Chondrocyte (in vitro differentiated cells): ENCODE measurements at places on chromosomes 5 and 9. TPM values are rescaled to one million over a fixed set of nuclear protein-coding genes. Genes with fewer than 3 reads are reported as not detected.

DNA sequence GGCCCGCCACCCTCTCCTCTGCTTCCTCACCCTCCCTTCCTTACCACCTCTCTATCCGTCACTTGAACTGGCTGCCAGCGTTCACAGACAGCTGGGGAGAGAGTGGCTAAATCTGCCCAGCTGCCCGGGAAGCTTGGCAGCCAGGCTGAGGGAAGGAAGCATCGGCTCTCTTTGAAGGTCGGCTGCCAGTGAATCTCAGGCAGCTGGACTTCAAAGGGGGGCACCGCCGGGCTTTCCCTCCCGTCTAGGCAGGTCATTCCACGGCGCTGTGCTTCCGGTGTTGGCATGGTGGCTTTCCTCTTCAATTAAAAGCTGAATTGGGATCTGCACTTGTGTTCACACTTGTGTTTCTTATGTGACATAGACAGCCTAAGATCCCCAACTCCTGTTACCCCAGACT is 174.0 kb downstream of the GDNF start:
- peaks cover 24% of the 10 kb centered on the region for H3K4me1 ChIP-seq
- peaks cover 2% of the 10 kb centered on the region for H3K36me3 ChIP-seq
- H3K27me3 ChIP-seq: no peaks in the 10 kb centered on the region
- no peak for DNase-seq
- H3K27ac ChIP-seq: peak overlapping the region; percentile 45
- peak overlapping the region; percentile 25 for H3K4me3 ChIP-seq

The SARDH gene
- 0.74 to 1.2 TPM in 2 of 3 replicates, not detected in the other for total RNA-seq

The CTSV gene
- 0.34 to 0.90 TPM (median 0.85 TPM) in 3 replicates for total RNA-seq

- H3K4me3 ChIP-seq: no peak overlapping the region
- no peaks in the 10 kb centered on the region for H3K36me3 ChIP-seq
- DNase-seq: no peak
These were observed 117.0 kb downstream of the NXNL2 start for GRCh38 chr9:88651682-88652633.

DNA sequence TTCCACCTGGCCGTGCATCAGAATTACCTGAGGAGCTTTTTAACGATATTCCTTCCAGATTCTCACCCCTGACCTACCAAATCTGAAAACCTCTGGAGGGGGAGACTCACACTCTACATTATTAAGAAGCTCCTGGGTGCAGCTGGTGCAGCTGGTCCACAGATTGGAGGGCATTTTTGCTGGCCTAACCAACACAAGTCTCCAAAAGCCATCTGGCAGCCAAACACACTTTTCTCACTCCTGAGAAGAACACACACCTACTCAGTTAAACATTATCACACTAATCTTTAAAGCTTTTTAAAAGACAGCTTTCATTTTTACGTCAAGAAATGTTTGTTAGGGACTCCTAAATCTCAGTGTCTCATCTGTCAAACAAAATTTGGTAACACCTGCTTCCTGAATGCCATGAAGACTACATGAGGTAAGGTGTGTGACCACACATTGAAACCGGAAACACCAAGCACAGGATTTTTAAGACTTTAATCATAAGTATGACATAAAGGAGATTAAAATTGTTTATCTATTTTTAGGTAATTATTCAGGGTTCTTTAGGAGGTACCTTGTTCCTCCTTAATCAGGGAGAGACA is 14.2 kb upstream of the PTPN3 start:
- H3K4me3 ChIP-seq: no peak overlapping the region
- no peaks in the 10 kb centered on the region for H3K36me3 ChIP-seq
- no peak for DNase-seq
- peaks cover 4% of the 10 kb centered on the region for H3K27me3 ChIP-seq
- no peak overlapping the region for H3K27ac ChIP-seq

GRCh38 chr9:136122425-136123383 is 4.0 kb upstream of the TMEM250 start:
- no peak overlapping the region for H3K4me3 ChIP-seq
- H3K27ac ChIP-seq: no peak overlapping the region
- H3K36me3 ChIP-seq: peaks cover 2% of the 10 kb centered on the region
- no peak for DNase-seq
- peaks cover 7% of the 10 kb centered on the region for H3K27me3 ChIP-seq

- H3K4me3 ChIP-seq: no peak overlapping the region
- no peaks in the 10 kb centered on the region for H3K36me3 ChIP-seq
- H3K4me1 ChIP-seq: no peaks in the 10 kb centered on the region
- no peak for DNase-seq
- peaks cover 12% of the 10 kb centered on the region for H3K27me3 ChIP-seq
These were observed 1124.2 kb upstream of the WWC1 start for GRCh38 chr5:167167191-167167795.

GRCh38 chr5:178067755-178068154 is 45.6 kb upstream of the N4BP3 start:
- H3K36me3 ChIP-seq: no peaks in the 10 kb centered on the region
- no peak overlapping the region for H3K4me3 ChIP-seq
- DNase-seq: no peak
- H3K4me1 ChIP-seq: no peaks in the 10 kb centered on the region
- H3K27ac ChIP-seq: no peak overlapping the region
- peaks cover 27% of the 10 kb centered on the region for H3K27me3 ChIP-seq

The HCN1 gene
- not detected in 3 replicates for total RNA-seq

- no peak overlapping the region for H3K27ac ChIP-seq
- no peak overlapping the region for H3K4me3 ChIP-seq
- no peaks in the 10 kb centered on the region for H3K27me3 ChIP-seq
- no peak for DNase-seq
These were observed 32.3 kb downstream of the KLHL3 start for GRCh38 chr5:137703565-137703964.

DNA sequence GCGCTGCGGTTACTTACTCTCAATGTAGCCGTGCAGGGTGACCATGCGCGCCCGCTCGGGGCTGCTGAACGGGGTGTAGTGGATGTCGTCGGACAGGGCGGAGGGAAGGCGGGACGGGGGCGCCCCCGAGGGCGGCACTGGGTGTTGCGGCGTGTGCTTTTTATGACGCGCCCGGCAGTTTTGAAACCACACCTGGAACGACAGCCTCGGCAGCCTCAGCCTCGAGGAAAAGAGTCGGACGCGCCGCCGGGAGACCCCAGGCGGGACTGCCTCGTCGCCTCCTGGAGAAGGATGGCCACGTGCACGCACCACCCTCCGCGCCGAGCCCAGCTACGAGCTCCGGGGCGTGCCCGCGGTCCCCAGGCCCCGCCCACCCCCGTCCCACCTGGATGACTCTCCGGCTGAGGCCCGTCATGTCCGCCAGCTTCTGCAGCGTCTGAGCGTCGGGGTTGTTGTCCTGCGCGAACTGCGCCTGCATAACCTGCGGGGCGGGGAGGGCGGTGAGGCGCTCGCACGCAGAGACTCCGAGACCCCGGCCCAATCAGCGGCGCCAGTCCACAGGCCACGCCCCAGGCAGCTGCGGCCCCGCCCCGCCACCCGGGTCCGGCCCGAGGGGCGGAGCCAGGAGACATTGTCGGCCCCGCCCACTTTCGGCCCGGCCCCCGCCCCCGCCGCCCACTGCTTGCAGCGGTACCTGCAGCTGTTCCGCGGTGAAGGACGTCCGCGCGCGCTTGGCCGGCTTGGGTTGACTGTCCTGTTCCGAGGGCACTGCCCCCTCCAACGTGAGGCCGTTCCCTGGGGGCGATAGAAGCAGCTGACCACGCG is 15.0 kb downstream of the LHX6 start:
- peak overlapping the region; percentile 49 for H3K4me3 ChIP-seq
- H3K4me1 ChIP-seq: peaks cover 14% of the 10 kb centered on the region
- no peaks in the 10 kb centered on the region for H3K36me3 ChIP-seq
- peaks cover 75% of the 10 kb centered on the region for H3K27me3 ChIP-seq
- no peak overlapping the region for H3K27ac ChIP-seq

DNA sequence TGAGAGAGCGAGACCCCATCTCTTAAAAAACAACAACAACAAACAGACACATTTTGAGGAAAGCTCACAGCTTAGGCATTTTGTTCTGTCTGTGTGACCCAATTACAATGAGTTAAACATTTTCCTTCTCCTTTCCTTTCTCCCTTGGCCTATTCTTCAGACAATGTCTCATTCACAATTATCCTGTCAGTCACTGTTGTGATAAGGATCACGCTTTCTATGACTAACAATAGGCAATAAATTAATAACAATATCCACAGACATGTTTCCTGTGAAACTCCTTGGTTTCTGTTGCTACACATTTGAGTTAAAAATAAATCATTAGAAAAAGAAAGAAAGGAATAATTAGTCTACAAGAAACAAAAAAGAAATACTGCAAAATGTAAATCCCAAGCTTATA is 19.8 kb upstream of the CARTPT start:
- peaks cover 16% of the 10 kb centered on the region for H3K27me3 ChIP-seq
- H3K4me3 ChIP-seq: no peak overlapping the region
- DNase-seq: no peak

GRCh38 chr9:137228506-137228967 is 1.2 kb downstream of the RNF224 start:
- H3K27me3 ChIP-seq: peaks cover 2% of the 10 kb centered on the region
- H3K36me3 ChIP-seq: no peaks in the 10 kb centered on the region
- no peak overlapping the region for H3K4me3 ChIP-seq
- DNase-seq: no peak

- H3K4me3 ChIP-seq: no peak overlapping the region
- no peaks in the 10 kb centered on the region for H3K27me3 ChIP-seq
- H3K27ac ChIP-seq: no peak overlapping the region
- H3K4me1 ChIP-seq: peaks cover 16% of the 10 kb centered on the region
These were observed 12.7 kb downstream of the GBGT1 start for GRCh38 chr9:133151041-133151440.

DNA sequence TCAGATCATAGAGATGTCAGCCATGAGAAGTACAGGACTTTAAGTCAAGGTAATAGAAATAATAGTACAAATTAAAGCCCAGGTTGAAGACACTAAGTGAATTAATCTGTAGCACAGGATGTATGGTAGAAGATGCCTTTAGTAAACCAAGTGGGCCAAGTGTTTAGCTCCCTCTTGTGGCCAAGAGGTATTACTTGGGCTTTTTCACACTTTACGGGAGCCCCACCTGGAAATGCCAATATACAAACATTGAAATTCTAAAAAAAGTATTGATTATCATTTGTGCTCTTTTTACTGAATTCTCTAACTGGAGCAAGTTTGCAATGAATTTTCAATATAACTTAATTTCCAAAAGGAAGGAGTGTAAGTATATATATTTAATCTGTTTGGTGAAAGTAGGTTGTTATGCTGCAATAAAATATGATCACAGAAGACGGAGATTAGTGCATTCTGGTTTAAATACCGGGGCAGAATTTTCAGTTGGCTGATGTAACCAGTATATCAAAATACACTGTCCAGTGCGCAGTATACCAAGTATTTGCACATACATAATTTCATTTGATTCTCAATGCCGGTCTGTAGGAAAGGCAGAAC is 84.7 kb downstream of the PARP8 start:
- no peaks in the 10 kb centered on the region for H3K27me3 ChIP-seq
- peaks cover 13% of the 10 kb centered on the region for H3K4me1 ChIP-seq
- H3K4me3 ChIP-seq: no peak overlapping the region
- H3K27ac ChIP-seq: no peak overlapping the region
- no peak for DNase-seq
- H3K36me3 ChIP-seq: no peaks in the 10 kb centered on the region

- H3K27ac ChIP-seq: no peak overlapping the region
- H3K27me3 ChIP-seq: no peaks in the 10 kb centered on the region
- peak; percentile 89 for DNase-seq
- H3K36me3 ChIP-seq: no peaks in the 10 kb centered on the region
- no peak overlapping the region for H3K4me3 ChIP-seq
- no peaks in the 10 kb centered on the region for H3K4me1 ChIP-seq
These were observed 8.3 kb downstream of the ENTPD8 start for GRCh38 chr9:137432687-137433348.

GRCh38 chr5:123215929-123216702 is 127.1 kb downstream of the PRDM6 start:
- no peaks in the 10 kb centered on the region for H3K36me3 ChIP-seq
- no peak overlapping the region for H3K4me3 ChIP-seq
- no peaks in the 10 kb centered on the region for H3K4me1 ChIP-seq
- H3K27me3 ChIP-seq: no peaks in the 10 kb centered on the region
- no peak for DNase-seq

The UBLCP1 gene
- 31.7 to 35.5 TPM (median 33.2 TPM) in 3 replicates for total RNA-seq

DNA sequence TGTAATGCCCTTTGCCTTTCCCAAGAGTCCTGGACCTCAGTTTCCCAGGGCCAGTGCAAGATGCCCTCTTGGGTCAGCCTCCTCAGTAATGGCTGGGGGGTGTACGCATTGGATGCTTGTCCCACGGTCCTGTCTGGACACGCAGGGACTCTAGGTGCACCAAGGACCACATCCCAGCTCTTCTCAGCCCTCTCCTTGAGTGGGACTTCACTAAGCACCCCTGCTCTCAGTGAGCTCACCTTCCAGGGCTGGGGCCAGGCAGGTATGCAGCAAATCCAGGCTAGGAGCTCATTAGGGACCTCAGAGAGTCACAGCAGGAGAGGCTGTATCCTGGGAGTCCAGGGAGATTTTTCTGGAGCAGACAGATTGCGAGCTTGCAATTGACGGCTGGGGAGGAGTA is 59.8 kb downstream of the MACROH2A1 start:
- H3K36me3 ChIP-seq: peaks cover 32% of the 10 kb centered on the region
- peaks cover 14% of the 10 kb centered on the region for H3K4me1 ChIP-seq
- H3K27me3 ChIP-seq: no peaks in the 10 kb centered on the region
- no peak overlapping the region for H3K27ac ChIP-seq

- peak overlapping the region; percentile 29 for H3K27ac ChIP-seq
- H3K4me1 ChIP-seq: peaks cover 62% of the 10 kb centered on the region
- no peak for DNase-seq
- H3K36me3 ChIP-seq: no peaks in the 10 kb centered on the region
- no peak overlapping the region for H3K4me3 ChIP-seq
- no peaks in the 10 kb centered on the region for H3K27me3 ChIP-seq
These were observed 187.1 kb downstream of the BNC2 start for GRCh38 chr9:16683326-16683725.

- no peaks in the 10 kb centered on the region for H3K27me3 ChIP-seq
- peaks cover 14% of the 10 kb centered on the region for H3K4me1 ChIP-seq
- DNase-seq: no peak
- H3K36me3 ChIP-seq: no peaks in the 10 kb centered on the region
- H3K27ac ChIP-seq: no peak overlapping the region
- no peak overlapping the region for H3K4me3 ChIP-seq
These were observed 207.0 kb downstream of the CSNK1G3 start for GRCh38 chr5:123719004-123719403.

The ADGRD2 gene
- total RNA-seq: not detected in 3 replicates

The CPEB4 gene
- total RNA-seq: 24.7 to 27.7 TPM (median 27.1 TPM) in 3 replicates

The INSL6 gene
- total RNA-seq: not detected in 3 replicates

- no peak overlapping the region for H3K4me3 ChIP-seq
- no peaks in the 10 kb centered on the region for H3K36me3 ChIP-seq
- peaks cover 31% of the 10 kb centered on the region for H3K4me1 ChIP-seq
- no peak for DNase-seq
These were observed 67.1 kb upstream of the SSBP2 start for GRCh38 chr5:81817980-81818379.

DNA sequence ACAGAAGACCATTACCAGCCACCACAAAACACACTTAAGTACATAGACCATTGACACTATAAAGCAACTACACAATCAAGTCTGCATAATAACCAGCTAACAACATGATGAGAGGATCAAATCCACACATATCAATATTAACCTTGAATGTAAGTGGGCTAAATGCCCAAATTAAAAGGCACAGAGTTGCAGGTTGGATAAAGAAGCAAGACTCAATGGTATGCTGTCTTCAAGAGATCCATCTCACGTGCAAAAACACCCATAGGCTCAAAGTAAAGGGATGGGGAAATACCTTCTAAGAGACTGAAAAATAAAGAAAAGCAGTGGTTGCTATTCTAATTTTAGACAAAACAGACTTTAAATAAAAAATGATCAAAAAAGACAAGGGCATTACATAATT is 113.6 kb upstream of the CD180 start:
- no peak overlapping the region for H3K4me3 ChIP-seq
- peaks cover 2% of the 10 kb centered on the region for H3K36me3 ChIP-seq
- H3K27me3 ChIP-seq: no peaks in the 10 kb centered on the region
- peaks cover 34% of the 10 kb centered on the region for H3K4me1 ChIP-seq
- no peak for DNase-seq
